ENCODE measurements at places on chromosomes 11 and 22.

DNA sequence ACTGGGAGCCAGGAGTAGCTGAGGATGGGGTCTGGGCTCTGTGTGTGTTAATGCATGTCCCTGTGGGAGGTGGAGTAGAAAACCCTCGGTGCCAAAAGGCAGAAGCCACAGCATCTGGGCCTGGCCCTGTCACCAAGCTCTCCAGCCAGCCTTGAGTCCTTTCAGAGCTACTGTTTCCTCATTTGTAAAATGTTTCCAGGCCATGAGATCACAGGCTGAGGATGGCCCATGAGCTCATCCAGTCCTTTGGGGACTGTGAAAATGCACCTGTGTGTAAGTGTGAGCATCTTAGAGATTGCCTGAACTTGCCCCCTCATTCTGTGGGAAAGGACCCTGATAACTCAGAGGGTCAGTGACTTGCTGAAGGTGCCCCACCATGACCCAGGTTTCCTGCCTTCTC, 9.1 kb downstream of the ANKK1 start:
- H3K27ac ChIP-seq: no peak overlapping the region
- no peak for DNase-seq
- peaks cover 3% of the 10 kb centered on the region for H3K36me3 ChIP-seq
- no peak overlapping the region for H3K4me3 ChIP-seq
- no peaks in the 10 kb centered on the region for H3K27me3 ChIP-seq

- H3K36me3 ChIP-seq: no peaks in the 10 kb centered on the region
- no peak within 1 kb of the TSS for H3K27ac ChIP-seq
- no peak for DNase-seq
- H3K27me3 ChIP-seq: peaks cover 14% of the 10 kb centered on the region
- no peaks in the 10 kb centered on the region for H3K4me1 ChIP-seq
- no peak within 1 kb of the TSS for H3K4me3 ChIP-seq
Observed at GRCh38 chr11:69155302-69156234, at the start of gene SMIM38. Gene SMIM38, plus strand, starts transcription at chr11:69155935. Its CDS starts 1,912 bp downstream, at chr11:69157847.

DNA sequence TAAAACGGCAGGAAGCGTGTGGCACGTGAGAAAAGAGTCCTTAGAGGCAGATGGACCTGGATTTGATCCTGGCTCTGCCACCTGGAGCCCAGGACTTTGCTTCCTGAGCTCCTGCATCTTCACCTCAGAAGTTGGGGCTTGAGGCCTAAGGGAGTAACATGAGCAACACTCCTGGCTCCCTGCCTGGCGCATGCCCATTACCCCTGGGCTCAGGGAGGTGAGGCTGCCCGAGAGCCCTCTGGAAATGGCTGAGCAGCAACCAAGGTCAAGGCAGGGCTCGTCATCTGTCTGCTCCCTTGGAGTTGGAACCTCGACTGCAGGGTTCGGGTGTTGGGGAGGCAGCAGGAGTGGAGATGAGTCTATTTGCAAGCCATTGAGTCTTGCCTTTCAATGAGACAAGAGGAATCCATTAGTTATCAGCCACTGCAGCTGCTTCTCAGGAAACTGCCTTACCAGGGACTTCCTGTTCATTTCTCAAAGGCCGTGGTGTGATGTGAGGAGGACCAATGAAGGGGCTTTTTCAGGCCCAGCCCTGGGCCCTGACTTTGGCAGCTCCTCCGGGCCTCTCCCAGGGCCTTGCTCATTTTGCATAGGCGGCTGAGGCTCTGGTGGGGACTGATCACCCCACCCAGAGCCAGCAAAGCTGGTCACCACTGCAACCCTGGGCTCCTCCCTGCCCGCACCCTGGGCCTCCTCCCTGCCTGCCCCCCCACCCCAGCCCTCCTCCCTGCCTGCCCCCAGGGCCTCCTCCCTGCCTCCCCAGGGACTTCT, 6.4 kb downstream of the FADS2 start:
- H3K27ac ChIP-seq: peak overlapping the region; percentile 91
- peak overlapping the region; percentile 53 for H3K4me3 ChIP-seq
- peaks cover 38% of the 10 kb centered on the region for H3K4me1 ChIP-seq
- no peaks in the 10 kb centered on the region for H3K36me3 ChIP-seq
- DNase-seq: peak; percentile 61
- H3K27me3 ChIP-seq: no peaks in the 10 kb centered on the region

DNA sequence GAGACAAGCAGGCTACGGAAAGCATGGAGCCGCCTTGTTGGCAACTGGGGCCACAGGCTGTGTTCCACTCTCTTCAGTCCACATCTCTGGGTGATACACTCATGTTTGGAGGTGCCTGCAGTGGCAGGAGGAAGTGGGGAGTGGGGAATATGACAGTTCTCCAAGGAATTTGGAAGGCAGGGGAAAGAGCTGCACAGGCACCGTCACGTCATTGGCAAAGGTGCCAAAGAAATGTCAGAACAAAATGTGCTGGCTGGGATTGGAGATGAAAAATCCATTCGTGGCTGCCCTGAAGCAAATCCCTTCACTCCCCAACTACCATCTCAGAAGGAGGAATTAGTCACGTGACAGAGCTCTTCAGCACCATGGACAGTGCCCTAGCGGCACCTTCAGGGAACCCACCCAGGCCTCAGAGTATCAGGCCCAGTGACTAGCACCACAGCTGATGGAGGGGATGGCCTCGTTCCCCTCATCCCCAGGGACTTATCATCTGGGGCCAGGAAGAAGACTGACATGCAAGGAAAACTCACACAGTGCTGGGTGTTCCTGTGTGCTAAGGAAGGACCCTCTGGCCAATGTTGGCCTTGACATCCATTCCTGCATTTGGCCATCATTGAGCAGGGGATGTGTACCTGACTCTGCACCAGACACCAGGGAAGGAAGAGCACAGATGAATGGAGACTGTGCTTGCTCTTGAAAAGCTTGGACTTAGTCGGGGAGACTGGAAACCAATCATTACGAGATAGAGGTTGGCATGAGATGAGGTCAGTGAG, 48.5 kb upstream of the PRDM11 start:
- peak overlapping the region; percentile 36 for H3K27ac ChIP-seq
- H3K27me3 ChIP-seq: no peaks in the 10 kb centered on the region
- peak; percentile 50 for DNase-seq
- H3K4me1 ChIP-seq: peaks cover 60% of the 10 kb centered on the region
- H3K36me3 ChIP-seq: peaks cover 12% of the 10 kb centered on the region

GRCh38 chr22:22002526-22003055, 20.0 kb upstream of the TOP3B start:
- H3K4me1 ChIP-seq: no peaks in the 10 kb centered on the region
- H3K4me3 ChIP-seq: no peak overlapping the region
- H3K27ac ChIP-seq: no peak overlapping the region
- no peak for DNase-seq
- H3K27me3 ChIP-seq: peaks cover 6% of the 10 kb centered on the region

GRCh38 chr11:68914761-68915160, 11.1 kb downstream of the IGHMBP2 start:
- H3K4me1 ChIP-seq: peaks cover 4% of the 10 kb centered on the region
- H3K27me3 ChIP-seq: no peaks in the 10 kb centered on the region
- H3K4me3 ChIP-seq: no peak overlapping the region
- peaks cover 89% of the 10 kb centered on the region for H3K36me3 ChIP-seq

DNA sequence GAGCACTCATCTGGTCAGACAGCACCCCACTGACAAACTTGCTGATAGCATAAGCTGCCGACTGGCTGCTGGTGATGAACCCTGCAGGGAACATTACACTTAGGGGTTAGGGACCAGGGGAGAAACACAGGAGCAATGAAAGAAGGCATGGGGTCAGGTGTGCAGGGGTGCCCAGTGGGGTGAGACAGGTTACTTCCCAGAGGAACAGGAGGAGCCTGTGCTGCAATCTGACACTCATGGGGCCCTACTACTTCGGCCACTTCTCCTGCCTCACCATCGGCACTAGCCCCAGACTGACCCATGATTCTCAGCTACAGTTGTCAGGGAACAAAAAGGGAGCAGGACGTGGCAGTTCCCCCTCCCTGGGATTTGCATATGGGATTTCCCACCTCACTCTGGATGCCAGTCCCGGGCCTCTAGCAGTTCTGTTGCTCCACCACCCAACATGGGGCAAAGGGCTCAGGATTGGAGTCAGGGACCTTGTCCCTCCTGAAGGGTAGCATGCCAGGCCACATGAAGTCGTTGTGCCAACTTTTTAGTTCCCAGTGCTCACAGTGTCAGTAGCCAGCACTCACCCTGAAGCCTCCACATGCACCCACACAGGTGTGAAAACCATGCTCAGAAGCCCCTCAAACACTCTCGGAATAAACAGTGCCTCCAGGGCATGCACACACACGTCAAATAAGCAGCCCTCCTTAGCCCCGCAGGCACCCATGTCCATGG, 2.2 kb downstream of the SLC37A4 start:
- peak overlapping the region; percentile 81 for H3K27ac ChIP-seq
- no peaks in the 10 kb centered on the region for H3K27me3 ChIP-seq
- no peak overlapping the region for H3K4me3 ChIP-seq
- H3K4me1 ChIP-seq: peaks cover 16% of the 10 kb centered on the region
- peaks cover 19% of the 10 kb centered on the region for H3K36me3 ChIP-seq
- no peak for DNase-seq

DNA sequence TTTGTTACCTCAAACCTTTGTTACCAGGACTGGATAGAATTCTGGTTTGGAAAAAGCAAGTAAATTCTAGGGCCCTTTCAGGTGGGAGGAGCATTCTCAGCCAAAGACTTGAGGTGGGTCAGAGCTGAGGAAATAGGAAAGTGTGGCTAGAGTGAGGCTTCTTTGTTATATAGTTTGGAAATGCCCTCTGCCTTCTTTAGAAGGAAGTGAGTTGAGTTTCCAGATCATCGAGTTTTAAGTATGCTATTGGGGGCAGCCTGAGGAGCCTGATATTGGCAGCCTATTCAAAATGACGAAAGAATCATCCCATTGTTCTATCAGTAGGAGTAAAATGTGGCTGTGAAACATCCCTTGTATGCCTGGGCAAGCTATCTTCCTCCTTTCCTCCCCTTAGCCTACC, 134.1 kb downstream of the ARHGAP42 start:
- H3K4me3 ChIP-seq: no peak overlapping the region
- no peaks in the 10 kb centered on the region for H3K4me1 ChIP-seq
- no peak overlapping the region for H3K27ac ChIP-seq

- no peak overlapping the region for H3K4me3 ChIP-seq
- H3K27ac ChIP-seq: no peak overlapping the region
- no peaks in the 10 kb centered on the region for H3K27me3 ChIP-seq
- H3K36me3 ChIP-seq: peaks cover 3% of the 10 kb centered on the region
Observed at GRCh38 chr11:113392236-113392921, 4.8 kb downstream of the ANKK1 start.

DNA sequence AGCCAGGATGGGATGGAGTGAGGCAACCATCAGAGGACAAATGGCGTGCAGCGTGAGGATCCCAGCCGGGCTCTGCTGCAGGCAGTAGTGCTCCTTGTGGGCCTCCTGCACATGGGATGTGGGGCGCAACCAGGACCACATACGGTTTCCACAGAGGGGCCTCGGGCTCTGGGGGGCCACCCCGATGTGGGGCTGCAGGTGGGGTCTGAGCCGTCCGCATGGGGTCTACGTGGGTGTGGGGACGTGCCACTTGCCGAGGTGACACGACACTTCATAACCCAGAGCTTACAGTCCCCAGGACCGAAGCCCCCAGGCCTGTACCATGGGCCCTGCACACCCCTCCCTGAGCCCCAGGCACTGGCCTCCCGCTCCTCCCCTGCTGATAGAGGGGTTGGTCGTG, 10.8 kb downstream of the TTLL8 start:
- no peak overlapping the region for H3K27ac ChIP-seq
- H3K27me3 ChIP-seq: peaks cover 31% of the 10 kb centered on the region
- no peak for DNase-seq
- H3K36me3 ChIP-seq: no peaks in the 10 kb centered on the region
- H3K4me1 ChIP-seq: peaks cover 6% of the 10 kb centered on the region

DNA sequence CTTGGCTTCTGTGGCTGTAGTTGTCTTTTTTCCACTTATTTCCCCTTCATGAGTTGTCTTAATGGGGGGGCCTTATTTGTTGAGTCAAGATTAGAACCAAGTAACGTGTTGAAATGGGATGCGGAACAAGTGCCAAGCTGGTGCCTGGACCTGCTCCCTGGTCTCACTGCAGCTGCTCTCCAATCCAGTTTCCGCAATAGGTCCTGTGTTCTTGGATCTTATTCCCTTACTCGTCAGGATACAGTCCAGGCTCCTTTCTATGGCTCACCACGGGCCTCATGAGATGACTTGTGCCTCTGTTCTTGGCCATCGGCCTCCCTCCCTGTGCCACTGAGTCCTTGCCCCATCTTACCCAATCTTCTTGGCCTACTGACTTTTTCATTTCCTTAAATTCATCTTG, 159.6 kb upstream of the CADM1 start:
- no peak overlapping the region for H3K4me3 ChIP-seq
- H3K27me3 ChIP-seq: peaks cover 22% of the 10 kb centered on the region
- H3K27ac ChIP-seq: no peak overlapping the region
- no peaks in the 10 kb centered on the region for H3K36me3 ChIP-seq
- no peaks in the 10 kb centered on the region for H3K4me1 ChIP-seq
- no peak for DNase-seq

- H3K27ac ChIP-seq: no peak overlapping the region
- H3K4me1 ChIP-seq: no peaks in the 10 kb centered on the region
- H3K36me3 ChIP-seq: peaks cover 5% of the 10 kb centered on the region
- peaks cover 12% of the 10 kb centered on the region for H3K27me3 ChIP-seq
- no peak for DNase-seq
- H3K4me3 ChIP-seq: no peak overlapping the region
Observed at GRCh38 chr11:119716582-119717498, 12.2 kb downstream of the NECTIN1 start.

GRCh38 chr11:10067629-10068300, 226.3 kb downstream of the SBF2 start:
- H3K36me3 ChIP-seq: no peaks in the 10 kb centered on the region
- DNase-seq: no peak
- H3K27ac ChIP-seq: no peak overlapping the region
- H3K4me3 ChIP-seq: no peak overlapping the region

DNA sequence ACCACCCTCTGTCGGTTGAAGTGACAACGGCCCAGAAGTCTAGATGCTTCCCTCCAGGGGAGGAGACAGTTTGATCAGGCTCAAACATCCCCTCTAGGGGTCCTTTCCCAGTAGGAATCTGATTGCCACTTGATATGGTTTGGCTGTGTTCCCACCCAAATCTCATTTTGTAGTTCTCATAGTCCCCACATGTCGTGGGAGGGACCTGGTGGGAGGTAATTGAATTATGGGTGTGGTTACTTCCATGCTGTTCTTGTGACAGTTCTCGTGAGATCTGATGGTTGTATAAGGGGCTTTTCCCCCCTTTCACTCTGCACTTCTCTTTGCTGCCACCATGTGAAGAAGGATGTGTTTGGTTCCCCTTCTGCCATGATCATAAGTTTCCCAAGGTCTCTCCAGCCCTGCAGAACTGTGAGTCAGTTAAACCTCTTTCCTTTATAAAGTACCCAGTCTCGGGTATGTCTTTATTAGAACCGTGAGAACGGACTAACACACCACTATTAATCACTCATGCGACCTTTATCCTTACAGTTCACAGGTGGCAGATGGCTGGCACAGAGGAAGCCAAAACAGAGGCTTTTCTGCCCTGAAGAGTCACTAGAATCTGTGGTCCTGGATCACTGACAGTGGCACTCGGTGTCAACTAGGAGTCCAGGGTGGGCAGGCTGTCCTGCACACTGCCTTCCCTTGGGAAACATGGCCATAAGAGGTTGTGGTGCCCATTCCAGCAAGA, 21.6 kb downstream of the ASPHD2 start:
- H3K36me3 ChIP-seq: peaks cover 12% of the 10 kb centered on the region
- no peaks in the 10 kb centered on the region for H3K4me1 ChIP-seq
- DNase-seq: no peak
- H3K4me3 ChIP-seq: no peak overlapping the region
- H3K27ac ChIP-seq: peak overlapping the region; percentile 38
- no peaks in the 10 kb centered on the region for H3K27me3 ChIP-seq

- DNase-seq: peak; percentile 57
- no peaks in the 10 kb centered on the region for H3K27me3 ChIP-seq
- peaks cover 46% of the 10 kb centered on the region for H3K36me3 ChIP-seq
- H3K27ac ChIP-seq: peak within 1 kb of the TSS; percentile 99
Observed at GRCh38 chr22:46737976-46738646, at the start of gene CERK. Gene CERK, minus strand, starts transcription at chr22:46738252. Its CDS starts 104 bp downstream, at chr22:46738148.

GRCh38 chr11:69711822-69712801, 8.3 kb upstream of the FGF19 start:
- peaks cover 9% of the 10 kb centered on the region for H3K4me1 ChIP-seq
- H3K27me3 ChIP-seq: peaks cover 55% of the 10 kb centered on the region
- H3K36me3 ChIP-seq: no peaks in the 10 kb centered on the region
- H3K4me3 ChIP-seq: no peak overlapping the region
- no peak for DNase-seq

All from effector memory CD8-positive, alpha-beta T cell (primary cell).